H7 (cell line): ENCODE measurements at places on chromosomes 16 and 17. TPM values are rescaled to one million over a fixed set of nuclear protein-coding genes. Genes with fewer than 3 reads are reported as not detected.

NLRC3 gene
- 0.03 and 0.11 TPM in 2 replicates for total RNA-seq

CHRNE gene
- total RNA-seq: 0.67 and 0.69 TPM in 2 replicates

TBX6 gene
- 2.9 and 4.6 TPM in 2 replicates for total RNA-seq

CLEC3A gene
- 0.67 TPM in 1 of 2 replicates, not detected in the other for total RNA-seq

MYH13 gene
- total RNA-seq: 0.22 TPM in 1 of 2 replicates, not detected in the other

WIPF2 gene
- total RNA-seq: 3.7 and 5.4 TPM in 2 replicates

AGRP gene
- total RNA-seq: 1.1 TPM in 1 of 2 replicates, not detected in the other

CAVIN1 gene
- total RNA-seq: 18.6 and 26.9 TPM in 2 replicates

DLX3 gene
- total RNA-seq: not detected in 2 replicates

PRAC2 gene
- total RNA-seq: 40.8 and 40.9 TPM in 2 replicates

FKBP10 gene
- total RNA-seq: 206 and 213 TPM in 2 replicates

NPB gene
- total RNA-seq: 0.85 and 0.94 TPM in 2 replicates

TEPSIN gene
- 18.1 and 19.8 TPM in 2 replicates for total RNA-seq

GCGR gene
- 0.07 and 0.11 TPM in 2 replicates for total RNA-seq

ATP2A3 gene
- total RNA-seq: 5.7 and 5.8 TPM in 2 replicates

PITPNM3 gene
- 0.97 and 2.8 TPM in 2 replicates for total RNA-seq

DNASE1L2 gene
- total RNA-seq: 0.48 and 0.69 TPM in 2 replicates

CHD9NB gene
- 2.0 and 2.1 TPM in 2 replicates for total RNA-seq

TPSB2 gene
- total RNA-seq: not detected in 2 replicates

CLEC18A gene
- 0.63 TPM in 1 of 2 replicates, not detected in the other for total RNA-seq

C17orf50 gene
- total RNA-seq: not detected in 2 replicates

GAST gene
- not detected in 2 replicates for total RNA-seq

IL34 gene
- 8.5 and 8.8 TPM in 2 replicates for total RNA-seq

SLC6A4 gene
- not detected in 2 replicates for total RNA-seq

BORCS6 gene
- total RNA-seq: 9.9 and 10.7 TPM in 2 replicates

ZG16B gene
- total RNA-seq: not detected in 2 replicates

PNMT gene
- 2.4 and 4.0 TPM in 2 replicates for total RNA-seq

RNF151 gene
- not detected in 2 replicates for total RNA-seq

CKLF gene
- total RNA-seq: 34.7 and 35.0 TPM in 2 replicates

NACA2 gene
- not detected in 2 replicates for total RNA-seq

TEX19 gene
- 1.1 and 1.9 TPM in 2 replicates for total RNA-seq

BICDL2 gene
- 0.69 and 2.0 TPM in 2 replicates for total RNA-seq

CD300E gene
- total RNA-seq: 0.03 TPM in 1 of 2 replicates, not detected in the other

THOC6 gene
- 69.1 and 81.4 TPM in 2 replicates for total RNA-seq

CNTNAP1 gene
- 6.1 and 12.0 TPM in 2 replicates for total RNA-seq

HS3ST6 gene
- total RNA-seq: not detected in 2 replicates

OR4D1 gene
- total RNA-seq: 0.03 and 0.22 TPM in 2 replicates

CNGB1 gene
- not detected in 2 replicates for total RNA-seq

SLC35G6 gene
- total RNA-seq: not detected in 2 replicates

ZNF286A gene
- 49.9 and 58.9 TPM in 2 replicates for total RNA-seq

VAT1 gene
- 263 and 264 TPM in 2 replicates for total RNA-seq

KRTAP4-3 gene
- total RNA-seq: not detected in 2 replicates

SEPTIN12 gene
- not detected in 2 replicates for total RNA-seq

SLC5A11 gene
- not detected in 2 replicates for total RNA-seq

EPN3 gene
- 0.07 and 0.87 TPM in 2 replicates for total RNA-seq

NAGS gene
- 5.1 and 5.9 TPM in 2 replicates for total RNA-seq

CTRB1 gene
- not detected in 2 replicates for total RNA-seq

ST6GALNAC1 gene
- not detected in 2 replicates for total RNA-seq

HBA1 gene
- not detected in 2 replicates for total RNA-seq

TBC1D3E gene
- total RNA-seq: not detected in 2 replicates

CBFA2T3 gene
- total RNA-seq: 0.35 TPM in 1 of 2 replicates, not detected in the other

MYH8 gene
- total RNA-seq: not detected in 2 replicates

ITGA3 gene
- total RNA-seq: 20.0 and 24.0 TPM in 2 replicates

KRTAP3-2 gene
- total RNA-seq: not detected in 2 replicates

CCDC144A gene
- 0.03 and 0.55 TPM in 2 replicates for total RNA-seq

CACNA1G gene
- 1.5 and 1.9 TPM in 2 replicates for total RNA-seq

ABCA6 gene
- not detected in 2 replicates for total RNA-seq

SCN4A gene
- 4.8 and 6.8 TPM in 2 replicates for total RNA-seq
